ENCODE measurements at places on chromosomes 7 and 10. TPM values are rescaled to one million over a fixed set of nuclear protein-coding genes. Genes with fewer than 3 reads are reported as not detected.

The KCNMA1 gene
- 1.8 TPM for total RNA-seq

The UPP1 gene
- total RNA-seq: 19.8 TPM

DNA sequence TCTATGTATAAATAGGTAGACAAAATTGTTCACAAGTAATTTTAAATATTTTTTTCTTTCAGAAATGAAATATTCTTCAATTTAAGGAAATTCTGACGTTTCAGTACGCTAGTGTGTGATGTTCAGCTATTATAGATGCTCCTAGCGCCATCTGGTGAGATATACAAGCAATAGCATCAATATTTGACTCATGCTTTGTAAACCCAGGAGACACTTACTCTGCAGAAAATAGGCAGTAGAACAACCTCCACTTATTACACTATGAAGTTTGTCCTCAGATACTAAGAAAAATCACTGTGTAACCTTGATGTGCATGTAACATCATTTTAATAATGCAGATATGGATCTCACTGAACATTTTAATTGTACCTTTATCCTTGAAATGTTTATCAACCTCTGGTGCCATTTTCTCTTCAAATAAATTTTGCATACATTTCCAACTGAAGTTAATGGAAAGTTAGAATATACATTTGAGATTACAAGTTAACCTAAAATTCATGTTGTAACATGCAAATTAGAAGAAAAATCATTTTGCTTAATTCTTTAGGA is 151.5 kb upstream of the FAM3C start:
- DNase-seq: no peak

- peak; percentile 45 for DNase-seq
These were observed 256.8 kb upstream of the FZD8 start for GRCh38 chr10:35898716-35899440.

DNA sequence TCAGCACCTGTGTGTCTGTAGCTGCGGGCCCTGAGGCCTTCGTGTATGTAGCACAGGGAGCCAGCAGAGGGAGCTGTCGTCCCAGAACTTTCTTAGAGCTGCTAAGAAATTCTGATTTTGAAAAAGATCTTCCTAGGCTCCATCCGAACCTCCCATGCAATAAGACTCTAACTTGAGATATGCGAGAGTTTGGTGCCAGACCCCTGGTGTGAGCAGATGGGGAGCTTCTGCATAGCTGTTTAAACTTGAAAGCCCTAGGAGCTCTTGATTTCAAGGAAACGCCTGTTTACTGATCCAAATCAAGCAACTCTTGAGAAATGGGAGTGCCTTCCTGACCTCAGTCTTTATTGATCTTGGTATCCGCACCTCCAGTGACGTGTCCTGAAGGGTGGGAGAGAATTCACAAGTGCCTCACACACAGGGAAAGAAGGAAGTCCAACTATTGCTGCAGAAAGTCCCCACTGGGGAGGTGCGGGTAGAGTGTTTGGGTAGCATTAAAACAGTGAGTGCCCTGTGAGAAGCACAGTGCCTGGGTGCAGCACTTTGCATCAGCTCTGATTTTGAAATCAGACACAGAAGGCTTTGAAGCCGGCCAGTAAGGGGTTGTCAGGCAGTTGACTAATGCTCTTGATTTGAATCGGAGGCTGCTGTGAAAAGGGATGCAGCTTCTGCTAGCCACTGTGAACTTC is 66.4 kb upstream of the STRIP2 start:
- peak; percentile 58 for DNase-seq

Measured in left ventricle myocardium inferior (tissue), 1 donor.